GM19239 (cell line): ENCODE measurements at places on chromosomes 16 and 17.

- no peak for DNase-seq
These were observed 54.0 kb downstream of the GAS7 start for GRCh38 chr17:10144456-10144855.

DNA sequence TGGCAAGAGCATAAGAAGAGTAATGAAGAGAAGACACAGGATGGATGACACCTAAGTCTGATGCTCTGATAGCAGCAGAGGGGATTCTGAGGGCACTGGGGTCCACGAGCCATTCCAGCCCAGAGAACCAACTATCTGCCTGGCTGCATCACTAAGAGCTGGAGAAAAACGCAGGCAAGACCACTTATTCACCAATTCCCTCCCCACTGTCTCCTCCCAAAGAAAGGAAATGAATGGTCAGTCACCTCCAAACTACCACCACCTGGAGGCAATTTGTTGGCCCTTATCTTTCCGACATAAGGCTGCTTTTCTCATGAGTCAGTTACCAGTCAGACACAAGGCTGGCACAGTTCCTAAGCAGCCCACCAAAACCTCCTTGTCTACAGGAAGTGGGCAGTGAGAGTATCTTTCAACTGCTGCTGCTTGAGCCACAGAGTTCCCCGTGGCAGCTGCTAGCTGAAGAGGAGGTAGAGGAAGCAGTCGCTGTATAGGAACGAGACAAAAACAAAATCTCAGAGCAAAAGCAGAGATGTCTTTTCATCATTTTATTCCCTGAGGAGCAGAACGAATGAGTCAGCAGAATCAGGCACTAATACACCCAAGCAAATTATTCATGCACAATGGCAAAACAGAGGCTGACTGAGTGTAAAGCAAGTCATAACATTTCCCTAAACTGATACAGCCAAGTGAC, 111.1 kb downstream of the SMG6 start:
- DNase-seq, result no peak

DNA sequence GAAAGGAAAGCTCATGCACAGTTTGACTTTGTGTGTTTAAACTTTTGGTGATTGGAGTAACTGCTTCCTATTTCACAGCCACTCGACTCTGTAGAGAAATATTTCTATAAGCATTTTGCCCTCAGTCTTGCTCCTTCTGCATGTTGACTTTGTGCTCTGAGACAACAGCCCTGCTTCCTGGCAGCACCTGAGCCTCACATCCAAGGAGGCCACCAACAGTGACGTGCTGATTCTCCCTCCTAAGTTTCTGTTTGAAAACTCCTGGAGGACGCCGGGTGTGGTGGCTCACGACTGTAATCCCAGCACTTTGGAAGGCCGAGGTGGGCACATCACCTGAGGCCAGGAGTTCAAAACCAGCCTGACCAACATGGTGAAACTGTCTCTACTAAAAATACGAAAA, 23.9 kb upstream of the WSB1 start:
- DNase-seq, result no peak

DNA sequence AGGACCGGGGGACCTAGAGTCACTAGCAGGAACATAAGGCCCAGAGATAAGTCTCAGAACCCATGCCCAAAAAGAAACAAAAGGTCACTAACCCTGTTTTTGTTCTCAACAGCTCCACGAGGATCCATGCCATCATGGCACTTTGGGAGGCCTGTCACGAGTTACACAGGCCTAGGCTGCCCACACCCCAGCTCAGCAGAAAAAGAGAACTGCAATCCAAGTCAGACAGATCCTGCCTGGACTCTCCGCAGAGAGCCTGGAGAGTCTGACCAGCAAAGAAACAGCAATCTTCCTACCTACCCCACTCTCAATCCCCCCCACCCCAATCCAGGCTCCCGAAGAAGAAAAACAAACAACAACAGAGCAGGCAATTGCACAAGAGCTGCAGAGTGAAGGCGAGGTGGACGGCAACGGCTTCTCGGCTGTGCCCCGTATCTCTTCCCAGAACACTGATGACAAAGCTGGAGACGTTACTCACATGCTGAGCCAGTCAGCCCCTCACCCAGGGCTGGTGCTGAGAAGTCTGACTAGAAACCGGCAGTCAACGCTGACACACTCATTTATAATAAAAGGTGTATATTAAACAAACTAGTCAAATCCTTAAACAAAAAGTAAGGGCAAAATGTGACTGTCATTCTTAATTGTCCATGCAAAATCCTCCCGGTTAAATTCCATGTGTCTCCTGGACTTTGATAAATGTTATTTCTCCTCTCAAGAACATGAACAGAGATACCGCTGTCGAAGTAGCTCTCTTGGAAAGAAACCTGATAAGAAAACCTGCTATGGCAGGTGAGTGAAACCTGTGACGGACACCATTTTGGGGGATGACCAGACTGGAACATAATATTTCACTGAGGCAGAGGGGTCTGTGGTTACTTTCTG, 89.3 kb downstream of the SMG6 start:
- no peak for DNase-seq

- no peak for DNase-seq
These were observed 147.7 kb downstream of the SKAP1 start for GRCh38 chr17:48282303-48282702.

GRCh38 chr17:45228763-45229539, 7.3 kb downstream of the FMNL1 start:
- DNase-seq, result peak; percentile 80

DNA sequence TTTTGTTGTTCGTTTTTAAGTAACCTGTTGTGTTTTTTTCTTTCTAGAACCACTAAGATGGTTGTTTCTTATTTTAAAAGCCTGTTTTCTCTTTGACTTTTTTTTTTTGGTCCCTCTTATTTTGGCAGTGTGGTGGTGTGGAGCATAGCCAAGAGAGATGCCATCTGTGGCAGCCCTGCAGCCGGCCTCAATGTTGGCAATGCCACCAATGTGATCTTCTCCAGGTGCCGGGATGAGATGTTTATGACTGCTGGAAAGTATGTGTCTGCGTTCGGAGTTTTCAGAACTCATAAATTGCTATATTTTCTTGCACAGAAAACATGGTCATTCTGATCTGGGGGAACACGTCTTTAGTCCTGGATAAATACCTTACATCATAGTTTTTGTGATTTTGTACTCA, 17.6 kb downstream of the CFAP52 start:
- DNase-seq, result no peak

GRCh38 chr17:57262557-57262956, 6.2 kb downstream of the MSI2 start:
- DNase-seq, result no peak

DNA sequence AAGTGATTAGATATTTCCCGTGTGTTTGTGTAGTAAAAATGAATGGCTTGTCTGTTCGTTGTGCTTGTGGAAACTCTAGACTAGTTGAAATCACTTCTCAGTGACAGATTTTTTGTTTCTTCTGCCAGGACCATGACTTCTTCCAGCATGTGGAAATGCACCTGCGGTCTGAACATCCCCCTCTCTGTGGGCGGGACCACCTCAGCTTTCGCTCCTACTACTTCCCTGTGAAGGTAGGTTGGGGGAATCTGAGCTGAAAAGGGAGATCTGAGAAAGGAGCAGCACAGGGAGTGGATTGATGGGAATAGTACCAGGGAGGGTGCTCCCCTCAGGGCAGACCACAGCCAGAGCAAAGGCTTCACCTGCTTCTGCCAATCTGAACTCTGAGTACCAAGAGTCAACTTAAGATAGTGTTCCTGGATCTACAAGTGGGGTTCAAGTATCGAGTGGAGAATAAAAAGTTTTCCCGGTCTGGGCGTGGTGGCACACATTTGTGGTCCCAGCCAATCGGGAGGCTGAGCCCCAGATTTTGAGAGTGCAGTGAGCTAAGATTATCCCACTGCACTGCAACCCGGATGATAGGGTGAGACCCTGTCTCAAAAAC, 47.5 kb downstream of the SF3B3 start:
- no peak for DNase-seq
